ENCODE measurements at places on chromosomes 1 and 21.

DNA sequence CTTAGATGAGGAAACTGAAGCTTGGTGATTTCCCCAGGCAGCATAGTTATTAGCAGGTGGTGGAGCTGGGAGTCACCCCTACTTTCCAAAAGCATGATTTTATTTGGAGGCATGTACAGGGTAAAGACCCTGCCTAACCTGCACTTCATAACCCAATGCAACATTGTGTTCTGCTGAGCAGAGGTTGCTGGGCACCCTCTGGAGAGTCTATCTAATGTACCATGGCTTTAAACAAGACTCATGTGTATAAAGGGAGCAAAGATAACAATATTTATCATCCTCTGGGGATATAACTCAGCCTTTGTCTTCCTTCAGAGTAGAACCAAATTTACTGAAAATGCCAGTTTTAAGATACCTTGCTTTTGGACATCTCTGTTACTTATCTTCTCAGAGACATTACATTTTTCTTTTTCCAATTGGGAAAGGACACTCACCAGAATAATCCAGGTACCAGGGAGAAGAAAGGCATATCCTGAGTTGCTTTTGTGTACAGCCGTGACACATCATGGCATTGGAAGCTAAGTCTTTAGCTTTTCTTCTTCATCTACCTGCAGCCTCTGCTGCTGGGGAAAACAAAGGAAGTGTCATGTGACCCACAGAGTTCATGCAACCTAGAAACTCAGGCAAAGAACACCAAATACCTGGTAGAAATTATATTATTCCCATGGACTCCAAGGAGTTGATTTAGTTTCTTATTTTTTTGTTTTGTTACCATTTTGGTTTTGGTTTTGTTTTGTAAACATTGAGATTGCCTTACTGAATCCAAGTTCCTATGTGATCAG, 39.6 kb downstream of the ELAVL4 start:
- DNase-seq, result no peak

DNA sequence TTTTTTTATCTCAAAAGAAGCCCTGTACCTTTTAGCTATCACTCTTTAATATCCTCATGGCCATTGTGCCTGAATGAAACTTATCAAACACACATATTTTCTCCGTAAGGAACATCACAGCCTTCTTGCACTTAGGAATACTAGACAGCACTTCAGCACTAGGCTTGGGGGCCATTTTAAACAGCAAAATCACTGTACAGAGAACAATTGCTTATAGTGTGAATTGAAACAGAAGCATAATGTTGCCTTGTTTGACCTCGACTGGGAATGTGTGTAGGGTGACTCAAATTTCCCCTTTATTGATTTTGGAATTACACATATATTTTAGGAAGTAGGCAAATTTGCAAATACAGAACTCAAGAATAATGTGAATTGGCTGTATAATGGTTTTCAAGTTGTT, 36.4 kb downstream of the KYAT3 start:
- DNase-seq, result no peak

GRCh38 chr21:45461369-45461750, 56.4 kb downstream of the COL18A1 start:
- no peak for DNase-seq

- no peak for DNase-seq
Measured at GRCh38 chr1:71885171-71885570, 397.2 kb downstream of the NEGR1 start.

GRCh38 chr1:210340311-210340710, 11.6 kb downstream of the HHAT start:
- DNase-seq, result no peak

- no peak for DNase-seq
Measured at GRCh38 chr1:81174052-81174451, 626.7 kb upstream of the ADGRL2 start.

DNA sequence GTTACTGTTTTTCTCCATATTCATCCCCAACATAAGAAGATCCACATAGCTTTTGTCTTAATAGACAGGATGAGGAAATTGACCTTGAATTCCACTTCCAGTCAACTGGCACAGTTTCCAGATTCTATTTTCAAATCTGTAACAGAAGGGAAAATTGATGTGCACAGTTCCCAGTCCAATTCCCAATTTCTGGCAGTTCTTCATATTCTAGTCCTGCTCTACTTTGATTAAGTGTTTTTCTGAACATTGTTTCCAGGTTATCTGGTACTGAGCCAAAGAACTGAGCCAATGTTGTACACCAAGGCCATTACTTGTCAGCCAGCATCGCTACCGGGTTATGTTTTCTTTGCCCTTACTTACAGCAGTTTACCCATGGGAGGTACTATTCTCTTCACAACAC, 1755.4 kb downstream of the PLA2G4A start:
- DNase-seq, result no peak

- DNase-seq, result no peak
Measured at GRCh38 chr1:68321084-68321685, 88.9 kb upstream of the WLS start.

GRCh38 chr1:37764414-37764825, 500 bp downstream of the EPHA10 start:
- DNase-seq, result no peak

- no peak for DNase-seq
Measured at GRCh38 chr21:31266241-31266640, 77.8 kb downstream of the TIAM1 start.

- peak; percentile 58 for DNase-seq
Measured at GRCh38 chr1:51421964-51422363, 91.6 kb upstream of the TTC39A start.

DNA sequence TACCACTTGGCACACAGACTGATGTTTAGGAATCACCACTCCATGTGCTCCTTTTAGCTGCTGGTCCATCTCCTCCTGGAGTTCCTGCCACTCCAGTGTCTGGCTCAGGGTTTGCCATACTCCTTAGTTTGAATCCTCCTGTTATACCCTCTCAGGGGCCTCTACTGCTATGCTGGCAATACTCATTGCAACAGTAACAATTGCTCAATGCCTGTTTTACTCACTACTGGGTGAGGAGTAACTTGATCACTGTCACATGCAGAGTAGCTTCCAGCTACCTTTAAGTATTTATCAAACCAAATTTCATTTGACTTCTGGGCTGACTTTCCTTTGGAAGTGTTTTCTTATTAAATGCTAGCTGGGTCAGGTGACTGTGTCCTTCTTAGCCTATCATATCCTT, 107.2 kb upstream of the WLS start:
- DNase-seq, result no peak

GRCh38 chr1:204426035-204426436, 14.4 kb upstream of the PPP1R15B start:
- no peak for DNase-seq

- no peak for DNase-seq
Measured at GRCh38 chr1:235313931-235314678, 13.9 kb downstream of the ARID4B start.

GRCh38 chr1:54798769-54799641, 2.1 kb downstream of the TTC22 start:
- DNase-seq, result no peak

DNA sequence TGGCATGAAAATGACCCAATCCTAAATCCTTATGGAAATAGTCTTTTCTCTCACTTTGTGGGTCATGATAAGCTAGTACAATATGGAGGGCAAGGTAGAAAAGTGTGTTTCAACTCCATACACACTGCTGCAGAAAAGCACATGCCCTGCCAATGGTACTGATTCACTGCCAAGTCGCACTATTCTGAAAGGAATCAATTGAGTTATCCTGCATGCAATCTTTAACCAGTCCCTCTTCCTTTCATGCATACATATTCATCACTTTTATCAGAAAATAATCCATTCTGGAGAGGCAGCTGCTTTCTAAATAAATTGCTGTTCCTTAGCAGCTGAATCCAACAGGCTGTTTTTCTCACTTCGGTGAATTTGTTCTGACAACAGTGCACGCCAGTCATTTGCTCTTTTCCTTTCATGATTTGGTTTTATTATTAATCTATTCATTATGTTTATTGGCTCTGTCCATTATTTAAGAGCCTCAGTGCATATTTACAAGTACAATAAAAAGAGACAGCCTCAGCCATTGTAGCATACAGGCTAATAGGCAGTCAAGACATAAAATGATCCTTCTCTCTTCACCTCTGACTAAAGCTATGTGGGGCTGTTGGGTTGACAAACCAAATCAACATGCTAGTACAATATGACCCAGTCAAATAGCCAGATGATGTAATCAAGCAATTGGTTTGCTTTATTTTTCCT, 108.8 kb downstream of the CHD1L start:
- DNase-seq, result no peak

GRCh38 chr1:48704736-48705135, 72.0 kb downstream of the BEND5 start:
- no peak for DNase-seq

- DNase-seq, result no peak
Measured at GRCh38 chr1:27153927-27154358, 982 bp downstream of the SLC9A1 start.

GRCh38 chr1:236844499-236845271, 49.6 kb downstream of the MTR start:
- DNase-seq, result no peak

- no peak for DNase-seq
Measured at GRCh38 chr1:91400133-91400725, 4.4 kb downstream of the HFM1 start.

- no peak for DNase-seq
Measured at GRCh38 chr1:84164161-84164560, 20.1 kb downstream of the PRKACB start.

- DNase-seq, result no peak
Measured at GRCh38 chr21:45864436-45864835, 117.1 kb upstream of the COL6A1 start.

DNA sequence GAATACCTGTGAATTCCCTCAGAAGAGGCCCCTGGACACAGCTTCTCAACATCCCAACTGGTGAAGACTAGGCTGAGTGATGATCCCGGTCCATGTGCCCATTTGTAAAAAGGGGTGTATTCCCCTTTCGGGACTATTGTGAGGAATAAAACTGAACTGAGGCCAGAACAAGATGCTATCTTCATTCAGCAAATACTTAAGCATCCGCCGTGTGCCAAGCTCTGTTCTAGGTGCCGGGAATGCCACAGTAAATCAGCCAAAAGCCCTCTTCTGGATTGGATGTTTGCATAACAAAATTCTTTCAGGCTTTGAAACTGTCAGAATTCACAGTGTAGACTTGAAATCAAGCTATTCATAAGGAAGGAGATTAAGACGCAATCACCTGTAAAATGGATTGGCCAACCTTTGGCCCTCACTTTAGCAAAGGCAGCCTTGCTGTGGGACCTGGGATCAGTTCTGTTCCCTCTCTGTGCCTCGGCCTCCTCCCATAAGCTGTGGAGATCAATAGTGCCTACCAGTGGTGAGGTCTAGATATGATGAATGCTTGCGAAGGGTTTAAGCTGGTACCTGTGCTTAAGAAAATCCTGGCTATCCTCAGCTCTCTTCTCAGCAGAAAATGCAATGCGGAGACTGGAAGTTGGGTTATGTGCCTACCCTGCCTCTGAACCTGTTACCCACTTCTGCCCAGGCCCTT, 1.8 kb downstream of the ALPL start:
- no peak for DNase-seq

DNA sequence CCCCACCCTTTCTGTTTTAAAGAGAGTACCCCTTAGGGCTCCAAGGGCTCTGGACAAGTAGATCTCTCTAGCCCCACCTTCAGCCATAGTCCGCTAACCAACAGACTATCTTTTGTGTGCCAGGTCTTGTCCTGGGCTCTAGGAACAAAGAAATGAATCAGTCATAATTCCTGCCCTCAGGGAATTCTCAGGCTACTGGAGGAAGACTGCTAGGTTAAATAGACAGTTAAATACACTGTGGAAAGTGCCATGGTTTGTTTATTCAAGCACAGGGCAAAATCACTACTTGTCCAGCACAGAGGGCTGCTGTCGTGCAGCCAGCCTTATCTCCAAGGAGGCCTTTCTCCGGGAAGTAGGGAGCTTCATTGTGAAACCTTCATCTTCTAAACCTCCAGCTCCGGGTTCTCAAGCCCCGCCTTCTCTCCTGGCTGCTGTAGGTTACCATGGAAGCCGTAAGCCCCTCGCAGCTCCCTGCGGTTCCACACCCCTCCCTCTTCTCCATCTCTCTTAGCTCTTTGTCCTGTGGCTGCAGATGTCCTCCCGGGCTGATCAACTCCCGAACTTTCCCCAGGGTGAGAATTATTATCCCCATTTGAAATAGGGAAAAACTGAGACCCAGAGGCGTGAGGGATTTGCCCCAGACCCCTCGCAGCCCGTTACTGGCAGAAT, 29.8 kb downstream of the SHISAL2A start:
- no peak for DNase-seq

GRCh38 chr1:80248886-80249285, 1242.4 kb upstream of the ADGRL4 start:
- DNase-seq, result no peak

GRCh38 chr1:53398576-53399365, 60.4 kb upstream of the DMRTB1 start:
- DNase-seq, result no peak

- no peak for DNase-seq
Measured at GRCh38 chr21:46322351-46323226, 1.1 kb downstream of the C21orf58 start.

- no peak for DNase-seq
Measured at GRCh38 chr1:66607458-66607857, 73.5 kb downstream of the SGIP1 start.

DNA sequence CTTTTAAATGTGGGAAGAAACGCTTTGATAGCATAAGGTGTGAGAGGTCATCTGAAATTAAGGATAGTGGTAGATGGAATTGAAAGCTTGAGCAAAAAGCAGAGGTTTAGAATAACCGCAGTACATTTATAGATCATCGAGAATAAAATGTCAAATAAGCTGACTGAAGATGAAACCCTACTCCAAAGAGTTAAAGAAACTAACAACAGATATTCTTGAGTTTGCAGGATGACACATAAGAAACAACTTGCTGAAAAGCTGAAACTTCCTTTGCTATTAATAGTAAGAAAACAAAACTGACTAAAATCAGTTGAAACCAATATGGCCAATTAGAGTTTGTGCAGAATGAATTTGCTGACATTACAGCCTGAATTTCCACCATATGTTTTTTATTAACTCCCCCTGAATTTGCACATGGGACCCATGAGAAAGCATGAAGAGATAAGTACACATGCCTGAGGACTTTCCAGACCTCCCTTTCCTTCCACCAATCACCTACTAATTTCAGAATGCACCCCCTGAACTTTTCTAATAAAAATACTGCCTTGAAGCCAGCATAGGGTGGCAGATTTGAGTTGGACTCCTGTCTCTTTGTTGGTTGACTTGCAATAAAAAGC, 1.7 kb upstream of the C1orf185 start:
- peak; percentile 92 for DNase-seq

- no peak for DNase-seq
Measured at GRCh38 chr1:26317612-26318337, at the start of gene CD52. TSS of gene CD52 (plus strand) at chr1:26317958. CDS start at chr1:26318018, 60 bp downstream.

GRCh38 chr1:99820546-99820945, 29.6 kb upstream of the AGL start:
- no peak for DNase-seq

GRCh38 chr1:2159124-2159523, 35.4 kb downstream of the FAAP20 start:
- no peak for DNase-seq

- no peak for DNase-seq
Measured at GRCh38 chr1:153677718-153678518, 570 bp upstream of the NPR1 start.

DNA sequence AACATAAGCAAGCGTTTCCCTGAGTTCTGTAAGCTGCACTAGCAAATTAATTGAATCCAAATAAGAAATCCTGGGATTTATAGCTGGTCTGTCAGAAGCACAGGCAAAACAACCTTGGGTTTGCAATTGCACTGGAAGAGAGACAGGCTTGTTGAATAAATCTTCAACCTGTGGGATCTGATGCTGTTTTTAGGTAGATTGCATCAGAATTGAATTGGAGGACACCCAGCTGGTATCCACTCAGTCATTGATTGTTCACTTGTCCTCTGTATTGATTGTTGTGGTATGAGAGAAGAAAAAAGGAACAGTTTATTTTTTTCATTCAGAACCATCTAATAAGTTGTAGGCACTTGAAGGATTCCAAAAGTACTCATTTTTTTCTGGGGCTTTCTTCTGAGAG, 497.4 kb downstream of the SIPA1L2 start:
- DNase-seq, result no peak
